ENCODE measurements at places on chromosomes 11 and 22.

DNA sequence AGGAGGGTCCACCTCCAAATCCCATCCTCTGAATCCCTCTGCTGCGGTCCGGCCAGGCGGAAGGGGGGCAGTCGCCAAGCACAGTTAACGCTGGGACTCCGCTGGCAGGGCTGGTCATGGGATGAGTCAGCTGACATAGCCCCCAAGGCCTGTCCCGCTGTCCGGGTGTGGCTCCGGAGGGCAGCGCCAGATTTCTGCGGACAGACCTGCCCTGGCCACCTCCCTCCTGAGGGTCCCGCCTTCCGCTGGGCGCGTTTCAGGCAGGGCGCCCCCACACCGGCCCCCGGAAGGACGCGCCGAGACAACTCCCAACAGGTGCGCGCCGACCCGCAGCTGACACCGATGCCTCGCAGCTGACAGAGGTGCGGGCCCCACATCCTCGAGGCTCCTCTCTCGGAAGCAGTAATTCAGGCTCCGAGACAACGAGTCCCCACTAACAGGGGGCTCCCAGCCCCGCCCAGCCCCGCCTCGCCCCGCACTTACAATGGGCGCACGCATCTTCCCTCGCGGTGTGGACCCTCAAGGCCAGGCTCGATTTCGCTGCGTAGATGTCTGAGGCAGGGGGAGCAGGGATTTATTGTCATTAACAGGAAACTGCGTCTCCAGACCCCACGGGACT, 607 bp downstream of the PLAAT3 start:
- peak; percentile 14 for DNase-seq

GRCh38 chr22:49592780-49593501, 234.7 kb downstream of the BRD1 start:
- no peak for DNase-seq

DNA sequence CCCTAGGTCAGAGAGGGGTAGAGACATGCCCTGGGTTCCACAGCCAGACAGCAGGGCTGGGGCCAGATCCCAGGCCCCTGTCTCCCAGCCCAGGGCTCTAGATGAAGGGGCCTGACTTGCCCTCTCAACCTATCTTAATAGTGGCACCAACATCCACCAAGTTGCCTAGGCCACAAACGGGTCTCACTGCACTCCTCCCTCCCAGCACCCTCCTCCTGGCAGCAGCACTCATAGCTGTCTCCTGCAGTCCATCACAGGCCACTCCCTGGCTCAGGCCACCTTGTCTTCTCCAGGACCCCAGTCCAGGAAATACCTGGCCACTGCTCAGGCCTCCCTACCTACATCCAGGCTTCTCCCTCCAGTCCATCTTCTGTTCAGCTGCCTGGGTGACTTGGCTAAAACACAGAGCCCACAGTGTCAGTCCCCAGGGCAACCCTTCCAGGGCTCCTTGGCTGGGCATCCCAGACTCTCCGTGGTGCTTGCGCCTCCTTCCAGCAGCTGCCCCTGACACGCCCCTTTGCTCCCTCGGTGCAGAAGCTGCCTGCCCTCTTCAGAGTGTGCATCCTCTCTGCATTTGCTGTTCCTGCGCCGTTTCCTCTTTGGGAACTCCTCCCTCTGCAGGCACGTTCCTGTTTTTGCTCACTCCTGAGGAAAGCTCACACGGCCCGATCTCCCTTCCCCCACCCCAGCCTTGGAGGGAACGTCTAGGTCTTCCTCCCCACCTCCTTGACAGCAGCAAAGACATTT, 40.5 kb downstream of the LRRC32 start:
- DNase-seq, result no peak

DNA sequence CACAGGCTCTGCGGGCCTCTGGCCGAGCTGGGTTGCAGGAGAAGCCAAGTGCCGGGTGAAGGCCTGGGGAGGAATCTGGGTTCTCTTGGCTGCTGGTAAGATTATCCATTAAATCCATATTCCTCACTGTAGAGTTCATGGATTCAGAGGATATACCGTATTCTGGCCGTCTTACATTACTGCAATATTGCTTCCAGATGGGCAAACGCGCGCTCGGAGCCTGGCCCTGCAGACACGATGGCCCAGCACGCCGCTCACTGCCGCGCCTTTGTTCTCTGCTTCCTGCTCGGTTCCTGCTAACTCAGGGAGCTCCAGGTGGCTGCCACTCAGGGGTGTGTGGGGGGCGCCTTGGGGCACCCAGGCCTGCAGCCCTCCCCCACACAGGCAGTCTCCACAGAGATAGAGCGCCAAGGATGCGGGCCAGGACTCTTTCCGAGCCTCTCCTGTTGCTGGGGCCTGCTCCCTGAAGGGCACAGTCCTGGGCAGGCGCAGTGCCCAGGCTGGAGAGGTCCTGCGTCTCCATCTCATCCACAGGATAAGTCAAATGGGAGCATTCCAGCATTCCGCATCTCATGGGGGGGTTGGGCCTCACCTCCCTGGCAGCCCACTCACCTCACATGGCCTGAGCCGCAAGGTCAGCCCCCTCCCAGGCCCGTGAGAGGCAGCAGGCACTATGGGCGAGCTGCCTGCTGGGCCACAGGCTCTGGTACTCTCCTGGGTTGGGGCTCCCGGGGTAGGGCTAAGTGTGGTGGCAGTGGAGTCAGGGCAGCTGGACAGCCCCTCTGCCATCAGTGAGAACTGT, 14.1 kb upstream of the KCNQ1OT1 start:
- DNase-seq, result no peak

GRCh38 chr11:64234647-64235379, 429 bp downstream of the VEGFB start:
- peak; percentile 40 for DNase-seq

DNA sequence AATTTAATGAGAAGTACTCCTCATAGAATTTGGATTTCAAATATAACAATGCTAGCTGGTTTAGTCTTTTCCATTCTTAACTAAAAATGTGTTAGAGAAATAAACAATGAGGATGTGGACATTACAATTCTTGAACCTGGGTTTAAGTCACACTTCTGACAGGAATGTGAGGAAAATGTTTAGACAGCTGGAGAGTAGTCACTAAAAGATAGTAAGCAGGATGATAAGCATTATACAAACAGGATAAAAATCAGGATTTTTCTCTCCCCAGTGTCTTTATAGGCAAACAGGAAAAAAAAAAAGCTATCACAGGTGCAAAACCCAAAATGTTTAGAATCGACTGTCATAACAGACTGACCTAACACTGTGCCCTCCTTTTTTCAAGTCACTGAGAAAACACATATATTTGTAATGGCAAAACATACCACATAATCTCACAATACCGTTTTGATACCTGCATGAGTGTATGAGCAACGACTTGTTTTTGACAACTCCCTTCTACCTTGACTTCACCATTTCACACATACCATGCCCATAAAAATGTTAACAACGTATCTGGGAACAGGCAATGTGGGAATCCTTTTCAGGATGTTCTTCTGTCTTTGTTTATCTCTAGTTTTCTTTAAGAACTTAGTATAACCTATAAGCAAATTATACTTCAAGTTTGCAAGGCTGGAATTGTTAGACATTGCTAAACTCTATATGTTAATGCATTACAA, 242.0 kb downstream of the SBF2 start:
- no peak for DNase-seq

Data from activated CD8-positive, alpha-beta memory T cell treated with anti-CD3 and anti-CD28 coated beads for 1 hour (primary cell).